ENCODE measurements at places on chromosomes 2 and 18. TPM values are rescaled to one million over a fixed set of nuclear protein-coding genes. Genes with fewer than 3 reads are reported as not detected.

TP53I3 gene
- total RNA-seq = 278 TPM

PIEZO2 gene
- 0.61 TPM for total RNA-seq

CD8B gene
- not detected for total RNA-seq

CRYGC gene
- not detected for total RNA-seq

DYSF gene
- total RNA-seq = 0.55 TPM

NYAP2 gene
- total RNA-seq = not detected

SPDYA gene
- total RNA-seq = 0.15 TPM

TANC1 gene
- 6.9 TPM for total RNA-seq

CASP10 gene
- 2.0 TPM for total RNA-seq

C2orf92 gene
- total RNA-seq = 1.0 TPM

UCN gene
- total RNA-seq = 2.5 TPM

ZNF512 gene
- 12.2 TPM for total RNA-seq

C2orf81 gene
- 2.7 TPM for total RNA-seq

IL18R1 gene
- total RNA-seq = 0.72 TPM

SIGLEC15 gene
- not detected for total RNA-seq

MOGAT1 gene
- not detected for total RNA-seq

AQP12B gene
- total RNA-seq = not detected

ZNF521 gene
- not detected for total RNA-seq

CCDC68 gene
- 2.7 TPM for total RNA-seq

AFF3 gene
- total RNA-seq = not detected

ANKRD23 gene
- total RNA-seq = 2.3 TPM

RGPD4 gene
- total RNA-seq = 0.07 TPM

HOXD13 gene
- 0.29 TPM for total RNA-seq

RPS27A gene
- 2,756 TPM for total RNA-seq

LAMA3 gene
- 51.4 TPM for total RNA-seq

C2orf78 gene
- not detected for total RNA-seq

RAPGEF4 gene
- total RNA-seq = 0.28 TPM

TRIM54 gene
- total RNA-seq = 0.72 TPM

SCYGR4 gene
- total RNA-seq = not detected

GCG gene
- total RNA-seq = not detected

PDCD1 gene
- total RNA-seq = not detected

ZFP36L2 gene
- 36.7 TPM for total RNA-seq

OR6B2 gene
- not detected for total RNA-seq

MYCN gene
- total RNA-seq = not detected

GBX2 gene
- 3.0 TPM for total RNA-seq

GRB14 gene
- total RNA-seq = 6.2 TPM

GAL3ST2 gene
- total RNA-seq = 0.13 TPM

TSPYL6 gene
- not detected for total RNA-seq

SIX3 gene
- 0.39 TPM for total RNA-seq

MOCOS gene
- 4.4 TPM for total RNA-seq

GKN2 gene
- 3.5 TPM for total RNA-seq

SLC8A1 gene
- 0.26 TPM for total RNA-seq

PFN4 gene
- 1.6 TPM for total RNA-seq

CHN1 gene
- total RNA-seq = 17.5 TPM

KLHL41 gene
- 0.17 TPM for total RNA-seq

DNAJC5G gene
- total RNA-seq = not detected

TTN gene
- total RNA-seq = under 0.01 TPM

RGPD3 gene
- total RNA-seq = 0.13 TPM

NHEJ1 gene
- total RNA-seq = 15.8 TPM

GREB1 gene
- 1.7 TPM for total RNA-seq

CHRND gene
- not detected for total RNA-seq

INHA gene
- 0.36 TPM for total RNA-seq

Measured in A549 treated with GW870086 at 1 μM for 4 hours (cell line).